ENCODE measurements at places on chromosomes 5 and 9.

DNA sequence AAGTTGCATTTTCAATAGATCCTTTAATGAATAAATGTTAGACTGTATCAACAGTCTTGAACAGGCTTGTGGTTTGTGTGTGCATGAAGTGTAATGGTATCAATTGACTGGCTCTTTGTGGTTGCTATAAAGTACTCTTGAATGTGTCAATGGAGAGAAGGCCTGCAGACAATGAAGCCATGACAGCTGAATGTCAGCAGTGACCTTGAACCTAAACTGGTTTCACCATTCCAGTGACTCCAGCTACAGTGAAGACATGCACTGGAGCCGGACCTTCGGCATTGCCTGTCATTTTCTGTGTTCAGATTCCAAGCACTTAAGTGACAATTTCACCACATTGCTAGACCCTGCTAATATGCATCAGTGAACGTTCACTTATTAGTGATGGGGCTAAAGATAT is 276.0 kb upstream of the TMEM161B start:
- DNase-seq, result no peak

DNA sequence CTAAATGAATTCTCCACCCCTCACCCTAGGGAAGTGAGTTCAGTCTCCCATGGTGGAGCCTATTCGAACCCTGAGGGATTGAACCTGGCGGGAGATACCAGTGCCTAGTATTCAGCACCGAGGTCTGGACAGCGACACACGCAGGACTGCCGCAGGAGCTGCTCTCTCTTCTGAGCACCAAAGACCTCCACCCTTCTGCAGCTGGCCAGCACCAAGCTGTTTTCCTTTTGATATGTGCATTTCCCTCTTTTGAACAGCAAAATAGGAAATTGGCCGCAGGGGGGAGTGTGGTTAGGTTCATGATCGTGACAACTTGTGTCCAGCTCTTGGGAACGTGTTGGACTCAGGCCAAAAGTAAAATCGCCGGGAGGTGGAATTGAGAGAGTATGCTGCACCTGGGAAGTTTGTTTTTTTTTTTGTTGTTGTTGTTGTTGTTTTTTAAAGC is 1.2 kb upstream of the PCSK1 start:
- no peak for DNase-seq

DNA sequence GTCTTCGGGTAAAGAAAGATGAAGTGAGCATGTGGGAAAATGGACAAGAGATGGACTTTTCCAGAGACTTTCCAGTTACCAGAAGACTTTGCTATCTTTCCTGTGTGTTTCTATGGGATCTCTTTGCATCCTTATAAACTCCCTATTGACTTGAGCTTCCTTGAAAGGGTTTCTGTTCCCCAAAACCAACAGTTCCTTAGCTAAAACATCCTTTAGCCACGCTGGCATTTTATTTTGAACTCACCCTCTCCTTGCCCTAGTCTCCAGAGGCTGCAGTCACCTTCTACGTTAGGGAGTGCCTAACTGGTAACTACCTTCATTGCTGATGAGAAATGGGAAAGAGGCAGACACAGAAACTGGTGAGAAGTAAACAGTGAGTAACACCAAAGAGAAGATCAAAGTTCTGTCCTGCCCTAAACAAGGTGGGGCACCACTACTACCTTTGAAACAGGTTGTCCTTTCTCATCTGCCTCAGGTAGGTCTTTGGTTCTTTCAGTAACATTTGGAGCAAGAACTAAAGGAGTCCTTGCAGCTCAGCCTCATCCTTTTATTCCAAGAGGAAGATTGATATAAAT is 402.9 kb downstream of the ENC1 start:
- no peak for DNase-seq

DNA sequence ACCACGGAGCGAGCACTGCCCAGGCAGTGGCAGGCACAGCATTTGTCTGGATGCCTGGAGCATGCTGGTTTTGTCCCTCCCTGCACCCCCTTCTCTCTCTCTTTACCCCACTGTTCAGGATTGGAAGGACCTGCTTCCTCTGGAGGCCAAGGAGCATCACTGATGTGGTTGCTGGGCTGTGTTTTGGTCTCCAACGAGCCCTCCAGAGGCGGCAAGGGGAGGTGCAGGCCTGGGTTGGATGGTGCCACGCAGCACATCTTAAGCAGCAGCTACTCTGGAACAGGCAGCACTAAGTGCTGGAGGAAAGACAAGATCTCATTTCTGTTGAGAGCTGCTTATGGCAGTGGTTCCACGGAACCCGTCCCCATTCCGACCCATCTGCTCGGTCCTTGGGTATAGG is 139.6 kb downstream of the CMYA5 start:
- no peak for DNase-seq

GRCh38 chr9:127537792-127538191 is 74.3 kb upstream of the STXBP1 start:
- DNase-seq, result no peak

DNA sequence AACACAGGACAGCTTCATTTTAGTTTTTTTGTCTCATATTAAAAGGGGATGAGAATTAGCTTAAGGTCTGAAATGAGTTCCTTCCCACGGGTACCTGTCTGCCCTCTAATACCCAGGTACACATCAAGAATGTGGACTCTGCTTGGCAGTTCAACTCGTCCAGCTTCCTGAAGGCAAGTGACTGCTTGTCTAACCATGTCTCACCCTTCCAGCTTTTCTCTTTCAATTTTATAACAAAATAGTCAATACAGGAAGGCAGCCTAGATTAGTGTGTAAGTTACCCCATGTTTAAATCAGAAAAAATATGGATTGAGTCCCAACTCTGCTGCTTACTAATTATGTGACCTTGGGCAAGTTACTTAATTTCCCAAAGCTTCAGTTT is 50.5 kb upstream of the C5orf46 start:
- DNase-seq, result no peak

DNA sequence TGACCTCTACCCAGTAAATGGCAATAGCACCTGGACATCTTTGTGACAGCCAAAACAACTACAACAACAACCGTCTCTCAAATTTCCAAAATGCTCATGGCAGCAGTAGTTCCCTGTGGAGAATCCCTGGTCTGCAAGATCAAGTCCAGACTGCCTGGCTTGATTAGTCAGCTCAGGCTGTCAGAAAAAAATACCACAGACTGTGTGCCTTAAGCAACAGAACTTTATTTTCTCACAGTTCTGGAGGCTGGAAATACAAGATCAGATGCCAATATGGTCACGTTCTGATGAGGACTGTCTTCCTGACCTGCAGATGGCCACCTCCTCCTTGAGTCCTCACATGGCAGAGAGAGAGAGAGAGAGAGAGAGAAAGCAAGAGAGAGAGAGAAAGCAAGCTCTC is 52.3 kb upstream of the MOCS2 start:
- no peak for DNase-seq

GRCh38 chr9:33988219-33988890 is 60.3 kb downstream of the UBAP2 start:
- DNase-seq, result no peak

DNA sequence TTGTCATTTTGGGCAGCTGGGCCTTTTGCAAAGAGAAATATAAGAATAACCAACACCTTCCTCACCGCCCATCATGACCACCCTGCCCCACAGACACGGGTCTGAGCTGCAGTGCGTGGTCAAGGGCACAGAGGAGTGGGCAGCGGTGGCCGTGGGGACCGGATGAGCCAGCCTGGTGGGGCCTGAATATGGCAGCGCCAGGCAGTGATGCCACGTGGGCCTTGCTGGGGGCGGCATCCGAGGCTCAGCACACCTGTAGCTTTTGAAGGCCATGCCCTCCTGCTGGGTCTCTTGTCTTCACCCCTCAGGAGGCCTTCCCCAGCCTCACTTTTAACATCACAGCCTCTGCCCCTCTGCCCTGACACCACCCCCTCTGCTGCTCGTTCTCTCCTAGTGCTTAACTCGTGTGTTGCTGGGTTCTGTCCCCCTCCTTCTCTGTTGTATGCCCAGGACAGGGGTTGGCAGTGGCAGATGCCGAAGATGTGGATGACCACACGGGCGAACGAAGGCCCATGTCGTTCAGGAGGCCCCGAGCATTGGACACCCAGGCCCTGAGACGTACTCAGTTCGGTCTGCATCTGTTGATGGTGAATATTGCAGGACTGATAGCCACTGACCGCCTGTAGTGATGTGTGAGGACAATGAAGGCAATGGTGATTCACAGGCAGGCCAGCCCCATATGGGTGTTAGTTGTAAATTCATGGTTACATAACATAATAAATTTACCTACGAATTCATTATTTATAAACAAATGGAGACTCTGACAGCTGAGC is 46.0 kb downstream of the AHRR start:
- no peak for DNase-seq

DNA sequence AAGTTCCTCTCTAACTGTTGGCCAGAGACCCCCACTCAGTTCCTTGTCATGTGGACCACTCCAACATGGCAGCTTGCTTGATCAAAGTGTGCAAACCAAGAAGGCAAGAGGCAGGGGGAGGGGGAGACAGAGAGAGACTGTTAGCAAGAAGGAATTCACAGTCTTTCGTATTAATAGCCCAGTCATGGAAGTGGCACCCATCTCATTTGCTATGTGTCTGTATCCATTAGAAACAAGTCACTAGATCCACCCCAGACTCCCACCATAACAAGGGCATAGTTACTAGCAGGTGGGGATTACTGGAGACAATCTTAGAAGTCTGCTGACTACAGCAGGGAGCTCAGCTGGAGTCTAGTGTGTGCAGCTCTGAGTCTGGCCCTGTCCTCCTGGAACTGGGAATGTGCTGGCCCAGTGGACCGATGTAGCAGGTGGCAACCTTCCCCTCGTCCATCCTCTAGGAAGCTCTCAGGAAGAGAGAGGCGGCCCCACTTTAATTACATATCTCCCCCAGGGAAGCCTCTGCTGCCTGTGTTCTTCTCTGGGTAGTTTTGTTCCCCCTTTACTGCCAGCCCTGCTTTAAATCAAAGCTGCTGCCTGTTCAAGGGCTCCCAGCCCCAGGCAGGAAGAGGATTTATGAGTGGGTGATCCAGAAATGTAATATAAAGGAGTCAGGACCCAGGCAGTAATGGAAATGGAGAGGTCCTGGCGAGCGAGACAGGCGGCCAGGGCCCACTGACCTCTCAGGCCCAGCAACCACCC is 47.8 kb upstream of the ALDH1B1 start:
- no peak for DNase-seq

- no peak for DNase-seq
These were observed 4.5 kb downstream of the LSM11 start for GRCh38 chr5:157747766-157748700.

GRCh38 chr9:133733796-133734533 is 4.2 kb downstream of the SARDH start:
- DNase-seq, result no peak

DNA sequence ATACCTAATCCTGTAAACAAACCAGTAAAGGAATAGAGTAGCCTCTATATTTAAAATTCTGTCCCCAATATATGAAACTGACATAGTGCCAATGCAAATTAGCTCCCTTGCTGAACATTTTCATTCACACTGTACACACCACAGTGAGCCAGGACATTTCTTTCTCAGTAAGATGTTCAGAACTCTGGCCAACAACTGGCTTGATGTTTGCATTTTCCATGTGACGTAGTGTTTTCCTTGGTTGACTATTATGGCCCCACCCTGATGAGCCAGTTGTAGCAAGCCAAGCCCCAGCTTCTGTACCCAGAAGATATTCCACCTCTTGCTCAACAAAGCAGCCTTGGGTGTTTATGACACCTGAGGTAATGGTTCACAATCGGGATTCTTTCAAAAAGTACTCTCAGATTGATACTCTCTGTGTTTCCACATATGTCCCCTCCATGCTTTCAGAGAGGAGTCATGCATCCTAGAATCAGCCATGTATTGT is 17.7 kb upstream of the ANXA1 start:
- no peak for DNase-seq

- no peak for DNase-seq
These were observed 197.0 kb downstream of the ADCY2 start for GRCh38 chr5:7592910-7593309.

DNA sequence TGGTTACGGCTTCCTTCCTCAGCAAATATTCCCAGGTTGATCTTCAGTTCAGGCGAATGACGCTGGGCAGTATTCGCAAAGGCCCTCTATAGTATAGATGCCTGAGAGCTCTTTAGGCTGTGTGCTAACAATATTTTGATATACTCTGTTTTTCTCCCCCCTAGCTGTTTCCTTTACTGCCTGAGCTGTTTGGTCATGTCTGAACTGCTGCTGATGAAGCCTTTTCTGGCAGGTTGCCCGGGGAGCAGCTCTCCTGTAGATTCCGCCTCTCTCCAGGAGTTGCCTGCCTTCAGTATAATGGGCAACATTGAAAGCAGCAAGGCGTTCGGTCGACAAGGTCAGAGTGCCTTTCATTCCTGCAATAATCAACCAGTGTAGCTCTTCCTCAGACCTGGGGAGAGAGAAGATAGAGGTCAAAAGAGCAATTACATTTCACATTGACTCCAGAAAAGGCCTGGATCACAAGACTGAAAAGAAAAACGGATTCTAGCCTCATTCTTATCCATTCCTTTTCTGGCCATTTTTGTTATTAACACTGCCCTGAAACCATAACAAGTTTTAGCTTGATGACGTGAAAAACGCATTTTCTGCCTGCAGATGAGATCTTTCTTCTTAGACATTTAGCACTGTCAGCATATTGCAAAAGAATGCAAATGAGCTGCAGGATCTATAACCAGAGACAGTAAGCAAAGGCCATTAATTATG is 60.1 kb upstream of the ZNF608 start:
- DNase-seq, result no peak

- no peak for DNase-seq
These were observed 5.8 kb upstream of the PCA3 start for GRCh38 chr9:76758476-76758875.

GRCh38 chr5:15615859-15616258 is 115.9 kb downstream of the FBXL7 start:
- DNase-seq, result no peak

DNA sequence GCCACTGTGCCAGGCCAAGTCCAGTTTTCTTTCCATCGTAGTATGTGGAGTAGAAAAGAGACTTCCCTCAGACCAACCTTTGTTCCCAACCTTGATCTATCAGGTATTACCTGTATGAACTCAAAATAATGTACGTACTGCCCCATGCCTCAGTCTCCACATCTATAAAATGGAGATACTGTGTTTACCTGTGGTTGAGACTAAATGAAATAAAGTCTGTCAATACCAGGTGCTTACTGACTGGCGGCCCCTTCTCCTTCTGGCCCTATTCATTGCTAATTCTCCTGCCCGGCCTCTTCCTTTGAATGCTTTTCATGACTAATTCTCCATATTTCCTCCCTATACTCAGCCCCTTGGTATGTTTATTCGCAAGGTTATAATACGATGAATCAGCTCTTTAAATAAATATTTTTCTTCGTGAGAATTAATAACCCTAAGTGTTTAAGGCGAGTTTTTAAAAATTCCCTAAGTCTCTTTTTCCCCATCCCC is 89.6 kb upstream of the BASP1 start:
- DNase-seq, result no peak

DNA sequence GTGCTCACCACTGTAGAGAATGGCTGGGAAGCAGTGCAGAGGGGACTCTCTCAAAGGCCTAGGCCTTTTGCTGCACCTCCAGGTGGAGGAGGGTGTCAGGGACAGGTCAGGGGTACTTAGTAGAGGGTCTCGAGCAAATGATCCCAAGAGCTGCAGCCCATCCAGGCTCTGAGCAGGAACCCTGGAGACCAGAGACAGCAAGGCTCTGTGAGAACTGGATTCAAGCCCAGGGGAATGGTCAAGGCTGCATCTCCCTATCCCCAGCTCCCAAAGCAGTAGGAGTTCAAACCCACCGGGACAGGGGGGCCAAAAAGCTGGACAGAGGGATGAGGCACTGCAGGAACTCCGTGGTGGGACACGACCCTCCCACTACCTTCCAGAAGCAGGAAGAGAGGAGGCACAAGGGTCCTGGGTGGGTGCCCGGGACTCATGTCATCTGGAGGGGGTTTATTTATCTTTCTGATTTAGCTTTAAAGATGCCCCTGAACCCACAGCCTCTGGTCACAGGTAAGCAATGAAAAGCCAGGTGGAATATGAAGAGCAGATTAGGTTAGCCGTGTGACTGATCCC is 124.8 kb downstream of the MVB12B start:
- no peak for DNase-seq
